ENCODE measurements at places on chromosomes 3 and 15.
A peak's percentile ranks its signal among the peaks of the same experiment; 100 is the strongest.

DNA sequence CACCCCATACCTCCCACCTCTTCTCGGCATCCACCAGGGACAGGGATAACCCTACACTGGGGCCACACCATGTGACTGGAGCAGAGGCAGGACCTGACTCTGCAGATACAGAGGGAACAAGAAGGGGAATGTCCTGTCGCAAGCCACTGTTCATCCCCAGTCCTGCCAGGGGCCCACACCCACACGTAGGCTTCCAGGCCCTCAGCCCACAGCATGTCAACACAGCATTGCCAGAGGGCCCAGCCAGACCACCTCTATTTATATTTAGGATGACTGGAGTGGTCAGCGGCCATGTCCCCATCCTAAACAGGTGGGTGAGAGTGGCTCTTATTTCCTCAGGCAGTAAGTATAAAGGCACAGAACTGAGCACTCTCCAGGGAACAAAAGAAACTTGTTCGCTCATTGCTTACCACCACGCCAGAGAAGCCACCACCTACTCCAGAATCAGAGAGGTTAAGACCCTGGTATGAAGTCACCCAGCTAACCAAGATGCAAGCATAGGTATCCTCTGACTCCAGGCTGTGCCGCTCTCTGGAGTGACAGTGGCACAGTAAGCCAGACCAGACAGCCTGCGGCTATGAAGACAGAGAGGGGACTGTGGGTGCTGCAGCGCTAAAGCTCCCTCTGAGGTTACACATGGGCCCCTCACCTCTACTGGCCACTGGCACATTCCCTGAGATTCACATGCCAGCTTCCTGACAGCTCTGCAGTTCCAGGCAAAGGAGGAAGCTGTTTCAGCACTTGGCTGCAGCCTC lies 67.9 kb downstream of the LRIG1 start:
- no peak for DNase-seq

- DNase-seq: no peak
These were observed 8.4 kb downstream of the GOLM2 start for GRCh38 chr15:44296625-44297524.

DNA sequence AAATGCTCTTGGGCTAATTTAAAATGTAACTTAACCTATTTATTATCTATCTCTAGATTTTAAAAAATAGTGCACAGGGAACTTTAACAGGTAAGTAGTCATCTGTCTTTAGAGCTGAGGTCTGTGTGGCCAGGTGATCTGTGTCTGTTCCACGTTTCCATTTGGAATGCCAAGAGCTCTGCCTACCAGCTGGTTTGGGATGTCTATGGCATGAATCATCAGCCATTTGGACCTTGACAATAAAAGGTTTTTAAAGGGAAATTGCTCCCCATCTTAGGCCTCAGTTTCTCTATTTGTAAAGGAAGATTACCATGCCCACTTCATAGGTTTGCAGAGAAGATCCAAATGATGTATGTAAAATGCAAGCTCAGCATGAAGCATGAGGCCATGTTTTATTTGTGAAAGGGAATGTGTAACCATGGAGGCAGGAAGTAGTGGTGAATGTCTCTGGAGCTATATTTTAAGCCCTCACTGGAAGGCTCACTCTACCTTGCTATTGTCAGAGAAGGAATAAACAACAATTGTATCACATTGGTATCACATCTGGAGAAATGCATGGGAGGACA lies 548.1 kb upstream of the LMCD1 start:
- no peak for DNase-seq

GRCh38 chr3:24605511-24606028 lies 110.9 kb upstream of the THRB start:
- DNase-seq: no peak

- DNase-seq: no peak
These were observed 321.4 kb upstream of the IL12A start for GRCh38 chr3:159667261-159667660.

DNA sequence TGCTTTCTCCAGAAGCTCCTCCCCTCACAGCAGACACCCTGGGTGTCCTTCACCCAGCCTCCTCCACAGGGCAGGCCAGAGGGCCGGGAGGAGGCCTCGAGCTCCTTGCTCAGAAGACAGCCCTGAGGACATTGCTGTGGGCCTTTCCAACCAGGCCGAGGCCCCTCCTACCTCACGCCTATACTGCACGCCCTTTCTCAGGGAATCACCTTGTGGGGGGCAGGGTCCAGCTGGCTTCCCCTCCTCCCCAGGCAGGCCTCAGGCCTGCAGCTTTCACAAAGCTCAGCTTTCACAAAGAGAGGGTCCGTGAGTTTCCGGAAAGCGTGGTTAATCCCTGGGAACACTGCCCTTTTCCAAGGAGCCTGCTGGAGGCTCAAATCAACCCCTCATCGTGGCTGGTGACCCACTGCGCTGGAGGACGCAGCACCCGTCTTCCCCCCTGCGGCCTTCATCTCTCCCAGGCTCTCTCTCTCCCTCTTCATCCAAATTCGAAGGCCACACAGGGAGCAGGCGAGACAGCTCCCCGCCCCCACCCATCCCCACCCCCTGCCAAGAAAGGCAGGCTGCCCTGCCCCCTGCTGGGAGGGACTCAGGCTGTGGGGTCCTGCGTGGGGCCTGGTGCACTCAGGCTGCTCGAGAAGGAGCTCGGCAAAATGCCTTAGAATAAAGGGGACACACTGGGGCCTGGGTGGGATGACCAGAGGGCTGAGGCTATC lies 79.4 kb downstream of the OCA2 start:
- DNase-seq: no peak

GRCh38 chr15:93941697-93942096 lies 289.7 kb upstream of the MCTP2 start:
- no peak for DNase-seq

DNA sequence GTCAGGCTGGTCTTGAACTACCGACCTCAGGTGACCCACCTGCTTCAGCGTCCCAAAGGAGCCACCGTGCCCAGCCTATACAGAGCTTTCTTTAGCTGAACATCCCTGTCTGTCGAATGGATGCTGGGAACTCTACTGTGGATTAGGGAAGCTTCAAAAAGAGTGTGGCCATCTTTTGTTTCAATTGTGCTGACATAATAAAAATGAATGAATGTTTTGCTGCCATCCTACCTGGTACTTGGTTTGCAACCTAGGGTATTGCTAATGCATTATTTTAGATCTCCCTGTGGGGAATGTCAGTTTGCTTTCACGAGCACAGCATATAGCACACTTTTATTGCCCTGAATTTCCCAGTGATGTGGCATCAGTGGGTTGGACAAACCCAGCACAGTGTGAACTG lies 32.3 kb downstream of the CMTM6 start:
- DNase-seq: no peak

DNA sequence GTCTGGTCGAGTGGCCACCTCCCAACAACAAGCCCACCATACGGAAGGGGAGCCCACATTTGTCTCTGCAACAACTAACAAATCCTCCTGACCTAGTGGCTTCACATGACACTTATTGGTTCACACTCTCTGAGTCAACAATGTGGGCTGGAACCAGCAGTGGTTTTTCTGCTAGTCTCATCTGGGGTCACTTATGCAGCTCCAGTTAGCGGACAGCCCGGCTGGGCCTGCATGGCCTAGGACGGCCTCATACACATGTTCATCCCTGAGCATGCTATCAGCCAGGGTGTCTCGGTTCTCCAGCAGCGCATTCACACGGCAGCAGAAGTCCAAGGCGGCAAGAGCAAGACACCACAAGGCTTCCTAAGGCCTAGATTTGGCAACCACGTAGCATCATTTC lies 281.7 kb downstream of the XXYLT1 start:
- DNase-seq: no peak

DNA sequence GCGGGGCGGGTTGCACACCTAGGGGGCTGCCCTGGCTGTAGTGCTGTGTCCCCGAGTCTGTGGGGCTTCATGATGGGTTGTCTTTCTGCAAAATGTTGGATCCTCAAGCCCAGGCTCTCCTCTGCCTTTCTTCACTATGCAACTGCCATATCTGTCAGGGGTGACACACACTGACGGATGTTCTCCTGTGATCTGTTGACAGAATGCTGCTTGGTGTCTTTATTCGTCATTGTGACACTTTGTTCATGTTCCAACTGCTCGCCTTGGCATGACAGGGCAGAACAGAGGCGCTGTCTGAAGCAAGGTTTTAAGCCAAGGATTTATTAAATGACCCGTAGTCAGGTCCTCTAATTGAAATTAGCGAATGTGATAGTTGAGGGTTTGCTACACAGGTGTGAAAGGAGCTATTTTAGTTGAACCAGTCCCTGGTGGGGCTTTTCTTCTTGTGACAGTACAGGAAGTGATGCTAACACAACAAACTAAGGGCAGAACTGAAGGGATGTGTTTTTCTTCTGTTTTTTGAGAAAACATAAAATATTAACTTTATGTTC lies 173.4 kb downstream of the MCTP2 start:
- DNase-seq: no peak

- DNase-seq: no peak
These were observed 348.0 kb upstream of the DPPA4 start for GRCh38 chr3:109685084-109686079.

DNA sequence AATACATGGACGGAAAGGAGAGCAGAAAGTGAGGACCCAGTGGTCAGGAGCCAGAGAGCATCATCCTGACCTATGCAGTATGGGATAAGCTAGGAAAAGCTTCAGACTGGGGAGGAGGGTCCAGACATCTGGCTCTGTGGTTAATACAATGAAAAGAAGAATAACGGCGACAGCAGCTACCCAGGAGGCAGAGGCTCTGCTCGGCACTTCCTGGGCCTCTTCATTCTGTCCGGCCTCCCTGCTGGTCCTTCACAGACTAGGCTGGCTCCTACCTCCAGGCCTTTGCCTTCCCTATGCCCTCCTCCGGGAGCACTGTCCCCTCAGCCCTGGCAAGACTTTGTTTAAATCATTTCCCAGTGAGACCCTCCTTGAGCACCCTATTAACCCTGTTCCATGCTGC lies 58.9 kb upstream of the WNT5A start:
- DNase-seq: no peak

DNA sequence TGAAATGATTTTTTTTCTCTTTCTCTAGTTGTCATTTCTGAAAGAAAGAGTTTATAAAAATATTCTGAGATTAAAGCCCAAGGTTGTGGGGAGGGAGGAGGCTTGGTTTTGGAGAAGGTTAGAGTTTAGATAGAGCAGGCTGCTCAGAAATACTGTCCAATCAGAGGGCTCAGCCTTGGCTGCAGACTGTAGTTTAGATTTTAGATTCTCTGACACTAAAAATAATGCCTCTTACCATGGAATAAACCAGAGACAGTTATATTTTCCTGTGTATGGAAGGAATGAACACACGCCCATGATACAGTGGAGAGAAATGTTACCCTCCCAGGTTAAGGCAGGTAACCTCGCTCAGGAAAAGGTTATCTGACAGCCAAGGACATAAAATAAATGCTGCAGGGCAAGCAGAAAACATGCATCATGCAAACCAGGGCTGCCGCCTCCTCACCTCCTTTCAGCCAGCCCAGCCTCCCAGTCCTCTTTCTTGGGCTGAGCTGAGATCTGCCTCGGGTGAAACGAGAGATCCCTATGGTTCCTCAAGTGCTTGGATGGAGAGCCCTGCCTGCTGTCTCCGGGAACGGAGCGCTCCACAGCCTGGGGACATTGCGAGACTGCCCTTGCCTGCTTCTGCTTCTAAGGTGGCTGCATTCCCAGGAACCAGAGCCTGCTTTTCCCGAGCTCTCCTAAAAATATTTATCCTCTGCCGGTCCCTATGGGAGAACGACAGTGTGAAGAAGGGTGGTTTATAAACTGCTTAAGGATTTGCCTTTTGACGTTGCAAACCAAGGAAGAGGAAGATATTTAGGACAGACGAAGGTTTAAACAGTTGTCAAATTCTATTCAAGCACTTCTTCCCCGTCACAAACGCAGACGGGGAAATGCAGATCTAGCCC lies 848 bp downstream of the NCEH1 start:
- peak; percentile 4 for DNase-seq

DNA sequence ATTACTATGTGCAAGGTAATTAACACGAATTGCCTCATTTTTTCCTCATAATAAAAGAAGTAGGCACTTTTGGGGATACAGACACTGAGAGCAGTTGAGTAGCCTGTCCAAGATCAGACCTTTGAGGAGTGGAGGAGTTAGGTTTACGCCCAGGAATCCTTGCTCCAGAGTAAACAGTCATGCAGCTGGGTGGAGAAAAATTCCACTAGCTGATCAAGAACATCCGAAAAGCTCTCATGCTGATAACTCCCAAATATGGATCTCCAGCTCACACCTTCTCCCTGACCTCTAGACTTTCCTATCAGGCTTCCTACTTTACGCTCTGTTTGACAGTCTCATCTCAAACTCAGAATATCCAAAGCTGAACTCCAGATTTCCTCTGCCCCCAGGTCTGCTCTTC lies 53.3 kb downstream of the ST6GAL1 start:
- no peak for DNase-seq

DNA sequence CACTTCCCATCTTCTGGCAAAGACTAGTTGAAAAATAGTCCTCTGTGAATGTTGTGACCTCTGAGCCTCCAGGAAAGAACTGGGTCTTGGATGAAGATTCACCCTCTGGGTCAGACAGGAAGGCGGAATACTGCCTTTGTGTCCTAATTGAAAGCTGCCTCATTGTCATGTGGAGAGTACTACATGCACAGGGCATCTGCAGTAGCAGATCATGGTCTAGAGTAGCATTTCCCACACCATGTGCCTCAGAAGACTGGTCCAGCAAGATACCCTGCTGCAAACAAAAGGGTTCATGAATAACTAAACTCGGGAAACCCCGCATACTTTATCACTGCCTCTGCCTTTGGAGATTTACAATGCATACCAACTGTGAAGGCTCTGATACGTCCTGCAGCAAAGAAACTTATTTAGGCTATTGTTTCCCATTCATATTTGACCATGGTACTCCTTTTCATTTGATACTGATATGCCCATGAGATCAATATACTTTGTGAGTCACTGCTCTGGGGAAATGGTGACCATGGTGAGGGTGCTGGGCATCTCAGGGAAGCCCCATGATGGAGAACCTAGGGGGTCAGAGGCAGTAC lies 22.7 kb downstream of the IRAK2 start:
- no peak for DNase-seq

DNA sequence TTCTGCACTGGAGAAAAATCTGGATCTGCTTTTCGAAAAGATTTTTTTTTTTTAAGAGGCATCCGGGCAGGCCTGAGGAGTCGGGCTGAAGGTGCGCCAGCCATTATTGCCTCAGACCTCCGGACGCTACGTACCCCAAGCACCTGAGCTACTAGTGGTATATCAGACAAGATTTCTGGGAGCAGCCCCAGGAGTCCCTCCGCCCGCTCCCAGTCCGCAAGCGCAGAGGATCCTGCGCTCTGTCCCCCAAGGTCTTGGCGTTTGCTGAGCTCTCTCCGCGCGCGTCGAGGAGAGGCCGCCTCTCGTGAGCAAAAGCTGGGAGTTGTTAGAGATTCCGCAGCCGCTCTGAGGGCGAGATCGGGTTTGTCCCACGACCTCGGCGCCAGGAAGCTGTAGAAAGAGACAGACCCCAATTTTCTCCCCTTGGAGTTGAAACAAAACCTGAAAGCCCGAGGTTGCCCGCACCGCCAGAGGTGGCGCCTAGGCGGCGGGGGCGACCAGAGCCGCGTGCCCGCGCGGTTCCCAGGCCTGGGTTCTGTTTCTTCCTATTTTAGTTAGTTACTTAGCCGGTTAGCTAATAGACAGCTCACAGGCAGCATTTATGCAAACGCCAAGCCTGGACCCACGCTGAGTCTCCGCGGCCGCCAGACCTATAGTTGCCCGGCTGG lies 72.5 kb upstream of the POLG start:
- DNase-seq: no peak

Measured in stimulated activated CD4-positive, alpha-beta T cell treated with anti-CD3 and anti-CD28 coated beads, Interleukin-4, amount 100 ng/mL, for 4 hours (primary cell).